Activated CD8-positive, alpha-beta memory T cell treated with anti-CD3 and anti-CD28 coated beads for 1 hour (primary cell): ENCODE measurements at places on chromosomes 2 and 18.

- DNase-seq = no peak
Measured at GRCh38 chr2:208819190-208819589, 412.6 kb downstream of the PTH2R start.

DNA sequence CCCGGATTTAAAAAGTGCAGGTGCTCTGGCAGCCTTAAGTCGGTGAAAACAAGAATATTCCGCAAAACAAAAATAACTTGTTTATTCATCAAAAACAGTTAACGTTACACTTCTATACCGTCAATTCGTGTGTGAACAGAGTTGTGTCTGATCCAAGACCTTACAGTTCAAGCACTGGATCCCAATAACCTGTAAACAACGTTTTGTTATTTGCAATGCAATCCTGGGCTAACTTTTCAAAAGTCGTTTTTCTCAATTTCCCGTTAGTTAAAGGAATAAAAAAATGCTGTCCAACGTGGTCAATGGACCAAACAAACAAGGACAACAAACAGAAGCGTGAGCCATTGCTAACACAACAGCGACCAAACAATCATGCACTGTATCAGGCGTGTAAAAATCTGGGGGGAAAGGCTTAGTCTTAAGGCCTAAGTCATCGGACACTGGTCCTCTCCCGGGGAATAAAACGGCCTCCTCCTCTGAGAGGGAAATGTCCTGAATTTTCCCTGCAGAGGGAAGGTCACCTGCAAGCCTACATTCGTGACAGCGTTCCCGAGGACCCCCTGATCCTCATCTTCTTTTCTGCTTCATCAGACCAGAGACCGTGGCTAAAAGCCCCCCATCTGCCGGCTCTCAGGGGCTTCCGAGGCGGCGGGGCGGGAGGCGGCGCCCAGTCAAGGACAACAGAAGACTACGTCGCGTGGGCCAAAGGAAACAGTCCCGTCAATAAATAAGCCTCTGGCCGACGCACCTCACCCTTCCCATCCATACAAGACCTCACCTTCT, 490 bp downstream of the NDUFS1 start:
- no peak for DNase-seq

DNA sequence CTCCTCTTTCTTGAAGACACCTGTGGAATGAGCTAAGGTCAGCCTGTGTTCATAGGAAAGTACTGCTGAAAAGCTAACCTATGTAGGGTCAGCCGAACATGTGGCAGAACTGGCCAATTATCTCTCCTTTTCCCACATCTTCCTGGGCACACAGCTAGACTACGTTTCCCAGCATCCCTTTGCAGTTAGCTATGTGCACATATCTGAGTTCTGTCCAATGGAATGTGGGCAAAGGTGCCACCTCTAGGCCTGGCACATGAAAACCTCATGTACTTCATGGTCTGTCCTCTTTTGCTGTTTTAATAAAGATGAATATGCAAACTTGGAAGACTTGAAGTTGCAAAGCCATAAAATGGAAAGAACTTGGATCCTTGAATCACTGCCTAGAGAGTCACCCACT, 352.6 kb downstream of the TNS1 start:
- no peak for DNase-seq

- no peak for DNase-seq
Measured at GRCh38 chr2:25112113-25112512, 56.3 kb downstream of the POMC start.

- DNase-seq = no peak
Measured at GRCh38 chr2:133682347-133682746, 114.1 kb upstream of the NCKAP5 start.

- DNase-seq = no peak
Measured at GRCh38 chr18:7566567-7567473, at the start of gene PTPRM. TSS of gene PTPRM (plus strand) at chr18:7567316. CDS start at chr18:7567819, 503 bp downstream.

GRCh38 chr2:241724975-241725870, 9.2 kb upstream of the D2HGDH start:
- no peak for DNase-seq

- DNase-seq = no peak
Measured at GRCh38 chr2:83342860-83343329, 1116.2 kb downstream of the SUCLG1 start.

- DNase-seq = no peak
Measured at GRCh38 chr2:886072-887022, 64.3 kb upstream of the SNTG2 start.

DNA sequence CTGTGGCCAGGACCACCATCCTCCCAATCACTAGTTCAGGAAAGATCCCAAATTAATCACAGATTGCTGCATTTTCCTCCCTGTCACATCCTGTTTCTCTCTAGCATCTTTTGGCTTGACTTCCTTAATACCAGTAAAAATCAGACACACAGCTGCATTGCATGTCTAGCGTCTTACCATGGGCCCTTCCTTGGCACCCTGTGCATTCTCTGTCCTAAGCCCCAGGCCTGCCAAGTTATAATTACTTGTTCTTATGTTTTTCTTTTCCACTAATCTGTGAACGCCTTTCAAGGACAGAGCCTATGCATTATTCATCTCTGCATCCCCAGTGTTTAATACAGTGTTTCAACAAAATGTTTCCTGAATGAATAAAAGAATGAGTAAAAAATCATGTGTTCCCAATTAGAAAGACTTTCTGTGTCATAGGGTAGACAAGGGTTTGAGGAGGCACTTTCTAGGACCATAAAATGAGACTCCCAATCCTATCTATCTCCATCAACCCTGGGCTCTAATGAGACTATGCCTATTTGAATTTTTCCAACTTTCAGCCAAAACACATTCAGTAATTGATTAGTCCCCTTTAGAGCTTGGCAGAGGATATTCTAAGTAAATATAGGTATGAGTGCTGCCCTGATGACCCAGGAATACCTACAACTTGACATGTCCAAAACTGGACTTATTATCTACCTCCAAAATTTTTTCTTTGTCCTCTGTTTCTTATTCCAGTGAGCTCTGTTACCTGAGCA, 10.3 kb upstream of the NT5C1B start:
- no peak for DNase-seq

DNA sequence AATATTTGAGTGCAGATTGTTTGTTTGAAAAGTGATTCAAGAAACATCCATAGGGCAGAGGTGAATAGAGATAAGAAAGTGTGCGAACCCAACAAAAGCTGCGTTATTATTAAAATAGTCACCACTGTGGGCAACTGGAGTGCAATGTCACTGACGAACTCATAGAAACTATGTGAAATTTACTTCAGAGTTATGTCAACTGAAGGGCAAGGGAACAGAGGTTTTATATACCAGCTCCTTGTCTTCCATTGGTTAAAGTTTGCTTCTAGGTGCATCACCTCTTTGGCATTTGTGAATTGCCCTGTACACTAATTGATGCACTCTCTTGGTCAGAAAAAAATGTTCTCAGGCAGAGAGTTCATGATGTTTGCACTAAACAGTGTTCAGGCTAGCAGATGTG, 110.5 kb upstream of the NYAP2 start:
- no peak for DNase-seq

DNA sequence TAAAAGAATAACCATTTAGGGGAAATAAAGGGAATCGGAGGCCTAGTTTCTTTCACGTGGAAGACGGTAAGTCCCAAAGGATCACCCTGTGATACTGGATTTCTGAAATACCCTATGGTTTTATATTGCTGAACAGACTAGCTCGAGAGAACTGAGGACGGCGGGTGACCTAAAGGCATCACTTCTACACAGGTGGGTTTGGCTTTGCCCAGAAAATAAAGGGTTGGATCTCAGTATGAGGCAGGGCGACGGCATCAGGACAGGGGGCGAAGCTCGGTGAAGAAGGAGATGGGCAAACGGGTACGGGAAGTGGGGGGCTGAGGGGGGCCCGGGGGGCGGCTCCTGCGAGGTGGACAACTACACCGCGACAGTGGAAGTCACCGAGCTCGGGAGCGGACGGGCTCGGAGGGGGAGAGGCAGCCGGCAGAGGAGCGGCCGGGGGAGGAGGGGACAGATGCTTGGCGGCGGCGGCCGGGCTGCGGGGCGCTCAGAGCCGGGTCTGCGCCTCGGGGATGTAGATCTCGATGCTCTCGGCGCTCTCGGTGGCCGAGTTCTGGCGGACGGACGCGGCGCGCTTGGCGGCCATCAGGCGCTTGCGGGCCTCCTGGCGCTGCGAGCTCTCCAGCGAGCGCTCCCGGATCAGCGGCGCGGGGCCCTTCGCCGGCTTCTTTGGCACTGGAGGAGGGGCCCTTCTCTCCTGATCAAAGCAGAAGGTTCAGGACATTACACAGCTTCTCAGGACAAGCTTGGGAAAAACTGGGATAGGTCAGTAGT, 48.9 kb downstream of the TGIF1 start:
- no peak for DNase-seq

DNA sequence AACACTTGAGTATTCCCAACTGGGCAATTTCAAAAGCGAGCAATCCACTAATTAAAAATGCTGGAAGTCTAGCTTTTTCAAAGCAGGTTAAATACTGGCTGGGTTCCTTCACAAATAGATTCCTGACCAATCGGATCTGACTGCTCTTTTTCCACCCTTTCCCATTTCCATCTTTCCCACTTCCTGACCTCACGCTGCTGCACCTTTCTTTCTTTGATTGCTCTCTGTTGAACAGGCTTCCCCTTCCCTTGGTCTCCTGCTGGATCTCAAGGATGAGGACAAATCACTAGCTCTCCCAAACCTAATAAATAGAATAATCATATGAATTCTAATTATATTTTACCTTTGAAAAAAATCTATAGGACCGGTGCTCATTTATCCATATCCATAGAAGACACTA, 121.2 kb downstream of the TCF4 start:
- DNase-seq = no peak

- no peak for DNase-seq
Measured at GRCh38 chr2:222897898-222898297, 37.1 kb downstream of the ACSL3 start.

- DNase-seq = no peak
Measured at GRCh38 chr18:34695310-34695709, 14.8 kb upstream of the DTNA start.

DNA sequence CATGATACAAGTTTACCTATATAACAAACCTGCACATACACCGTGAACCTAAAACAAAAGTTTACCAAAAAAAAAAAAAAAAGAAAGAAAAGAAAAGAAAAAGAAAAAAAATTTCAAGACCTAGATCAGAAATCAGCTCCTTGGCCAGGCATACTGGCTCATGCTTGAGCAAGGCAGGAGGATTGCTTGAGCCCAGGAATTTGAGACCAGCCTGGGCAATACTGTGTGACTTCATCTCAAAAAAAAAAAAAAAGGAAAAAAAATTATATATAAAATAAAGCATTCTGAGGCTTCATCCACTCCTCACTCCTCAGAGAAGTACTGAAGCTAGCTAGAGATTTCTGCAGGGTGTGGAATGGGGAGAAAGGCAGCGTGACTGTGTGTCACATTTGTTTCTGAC, 11.8 kb upstream of the PROC start:
- no peak for DNase-seq

DNA sequence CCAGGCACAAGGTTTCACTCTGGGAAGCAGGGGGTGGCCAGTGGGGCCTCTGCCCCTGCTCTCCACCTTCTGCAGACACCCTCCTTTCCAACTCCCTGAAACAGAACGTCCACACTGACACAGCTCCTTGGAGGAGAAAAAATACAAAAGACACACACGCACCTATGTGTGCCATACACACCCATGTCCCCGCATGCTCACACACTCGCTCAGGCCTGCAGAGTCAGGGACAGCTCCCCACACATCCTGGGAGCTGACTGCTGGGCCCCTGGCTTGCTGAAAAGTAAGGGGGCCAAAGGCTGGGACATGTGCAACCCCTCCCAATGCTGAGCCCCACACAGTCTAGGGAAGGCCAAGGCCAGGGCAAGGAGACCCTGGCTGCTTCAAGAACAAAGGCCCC, 200.5 kb downstream of the TNS1 start:
- no peak for DNase-seq

DNA sequence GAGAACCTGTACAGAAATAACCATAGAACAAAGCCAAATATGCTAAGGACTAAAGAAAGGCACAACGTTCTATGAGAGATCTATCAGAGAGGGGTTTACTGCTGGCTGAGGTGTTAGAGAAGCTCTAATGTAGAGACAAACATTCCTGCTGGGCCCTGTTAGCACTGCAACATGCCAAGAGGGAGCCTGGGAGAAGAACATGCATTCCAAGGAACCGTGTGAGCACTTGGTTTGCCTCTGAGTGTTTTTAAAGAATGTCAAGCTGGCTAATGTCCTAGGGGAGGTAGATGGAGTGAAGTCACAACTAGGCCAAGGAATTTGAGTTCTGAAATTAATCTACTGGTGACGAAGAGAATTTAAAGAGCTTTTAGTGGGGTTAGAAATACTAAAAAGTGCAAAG, 384.3 kb upstream of the LYPD1 start:
- no peak for DNase-seq

DNA sequence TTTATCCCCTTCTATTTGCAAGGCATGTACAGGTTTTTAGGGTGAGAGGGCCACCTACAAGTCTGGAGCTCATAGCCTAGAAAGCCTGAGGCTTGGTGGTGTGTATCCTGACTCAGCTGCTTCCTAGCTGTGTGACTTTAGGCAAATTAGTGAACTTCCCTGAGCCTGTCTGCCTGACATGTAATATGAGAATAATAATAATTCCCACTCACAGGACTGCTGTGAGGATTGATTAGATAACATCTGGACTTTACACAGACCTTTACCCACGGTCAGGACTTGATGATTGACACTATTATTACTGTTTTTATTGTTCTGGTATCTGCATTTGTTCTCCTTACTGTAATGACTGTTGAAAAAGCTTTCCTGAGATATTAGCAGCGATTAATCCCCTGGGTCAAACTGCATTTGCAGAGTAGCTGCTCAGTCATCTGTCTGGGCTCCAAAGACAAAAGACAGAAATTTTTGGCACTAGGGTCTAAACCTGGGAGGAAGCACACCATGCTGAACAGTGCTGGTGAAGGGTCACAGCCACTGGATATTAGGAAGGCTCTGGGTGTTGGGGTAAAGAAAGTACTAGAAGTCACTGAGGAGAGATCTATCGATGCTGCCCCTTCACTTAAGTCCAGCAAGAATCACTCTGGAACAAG, 276.5 kb upstream of the FN1 start:
- no peak for DNase-seq

DNA sequence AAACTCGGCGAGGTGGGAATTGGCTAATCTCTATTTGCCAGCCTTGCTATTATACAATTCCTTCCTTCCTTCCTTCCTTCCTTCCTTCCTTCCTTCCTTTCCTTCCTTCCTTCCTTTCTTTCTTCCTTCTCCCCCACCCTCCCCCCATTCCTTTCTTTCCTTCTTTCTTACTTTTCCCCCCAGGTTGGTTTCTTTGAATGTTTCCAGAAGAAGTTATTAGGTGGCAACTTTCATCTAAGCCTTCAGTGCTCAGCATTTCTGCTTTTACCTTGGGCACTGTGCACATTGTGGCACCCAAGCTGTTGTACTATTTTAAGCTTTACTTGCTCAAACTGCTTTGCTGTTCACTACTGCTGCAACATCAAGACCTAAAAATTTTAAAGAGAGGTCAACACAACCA, 17.2 kb upstream of the CSRNP3 start:
- DNase-seq = no peak

GRCh38 chr2:156864325-156864724, 393.2 kb upstream of the GALNT5 start:
- DNase-seq = no peak

GRCh38 chr18:33830213-33830612, 252.2 kb downstream of the ASXL3 start:
- DNase-seq = no peak

- DNase-seq = no peak
Measured at GRCh38 chr2:207334301-207334623, 168.5 kb upstream of the KLF7 start.

- no peak for DNase-seq
Measured at GRCh38 chr2:40210968-40211353, 240.9 kb downstream of the SLC8A1 start.
